ENCODE measurements at places on chromosomes 12 and 14.

- DNase-seq = no peak
Observed at GRCh38 chr12:98053202-98053601, 462.2 kb upstream of the TMPO start.

DNA sequence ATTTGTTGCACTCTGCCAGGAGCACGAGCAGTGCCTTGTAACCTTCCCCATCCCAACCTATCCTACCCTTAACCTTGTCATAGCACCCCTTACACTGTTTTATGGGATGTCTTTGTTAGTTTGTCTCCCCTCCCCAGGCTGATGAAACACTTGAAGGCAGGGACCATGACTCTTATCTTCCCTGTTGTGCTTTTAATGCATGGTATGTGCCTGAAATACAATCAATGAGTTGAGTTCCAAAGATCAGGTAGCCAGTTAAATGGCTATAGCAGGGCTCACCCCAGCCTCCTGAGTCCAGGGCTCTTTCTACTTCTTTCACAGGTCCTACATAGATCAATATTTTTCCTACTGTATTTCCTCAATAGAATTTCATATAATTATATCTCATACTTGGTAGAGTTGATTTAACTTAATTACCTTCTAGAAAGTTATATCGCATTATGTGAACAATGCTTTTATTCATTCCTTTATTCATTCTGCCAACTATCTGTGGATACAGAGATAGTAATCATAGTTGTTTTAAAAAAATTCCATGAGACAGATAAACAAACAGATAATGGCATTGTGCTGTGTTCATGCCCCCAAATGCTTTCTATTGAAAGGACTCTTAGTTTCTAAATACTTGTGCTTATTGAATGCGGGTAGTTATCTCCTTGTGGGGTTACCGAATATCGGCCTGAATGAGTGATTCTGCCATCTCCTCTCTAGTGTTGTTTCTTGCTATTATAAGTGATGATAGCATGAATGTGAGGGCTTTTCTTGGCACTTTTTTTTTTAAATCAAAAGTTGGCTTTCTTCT is 347.4 kb downstream of the NPAS3 start:
- DNase-seq = no peak

- DNase-seq = peak; percentile 18
Observed at GRCh38 chr12:45878630-45879255, 111.6 kb downstream of the SCAF11 start.

GRCh38 chr14:36667679-36668078 is 6.0 kb downstream of the PAX9 start:
- DNase-seq = no peak

DNA sequence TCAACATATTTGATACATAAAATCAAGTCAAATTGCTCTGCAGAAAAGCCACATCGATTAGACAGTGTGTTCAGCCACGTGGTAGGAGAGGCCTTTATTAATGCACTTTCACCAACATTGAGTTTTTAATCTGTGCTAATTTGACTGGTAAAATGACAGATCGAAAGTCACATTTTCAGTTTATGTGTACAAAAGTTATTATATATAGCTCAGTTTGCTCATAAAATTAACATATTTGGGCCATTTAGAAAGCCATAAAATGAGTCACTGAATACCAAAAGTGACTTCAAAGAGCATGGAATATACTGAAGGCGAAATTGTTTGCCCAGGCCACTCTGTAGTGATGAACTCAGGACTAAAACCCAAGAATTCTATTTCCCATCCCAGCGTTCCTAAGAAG is 26.0 kb downstream of the C12orf42 start:
- no peak for DNase-seq

GRCh38 chr14:98018628-98019027 is 1221.4 kb downstream of the VRK1 start:
- DNase-seq = no peak

GRCh38 chr14:72726444-72726843 is 167.5 kb downstream of the DPF3 start:
- DNase-seq = no peak

DNA sequence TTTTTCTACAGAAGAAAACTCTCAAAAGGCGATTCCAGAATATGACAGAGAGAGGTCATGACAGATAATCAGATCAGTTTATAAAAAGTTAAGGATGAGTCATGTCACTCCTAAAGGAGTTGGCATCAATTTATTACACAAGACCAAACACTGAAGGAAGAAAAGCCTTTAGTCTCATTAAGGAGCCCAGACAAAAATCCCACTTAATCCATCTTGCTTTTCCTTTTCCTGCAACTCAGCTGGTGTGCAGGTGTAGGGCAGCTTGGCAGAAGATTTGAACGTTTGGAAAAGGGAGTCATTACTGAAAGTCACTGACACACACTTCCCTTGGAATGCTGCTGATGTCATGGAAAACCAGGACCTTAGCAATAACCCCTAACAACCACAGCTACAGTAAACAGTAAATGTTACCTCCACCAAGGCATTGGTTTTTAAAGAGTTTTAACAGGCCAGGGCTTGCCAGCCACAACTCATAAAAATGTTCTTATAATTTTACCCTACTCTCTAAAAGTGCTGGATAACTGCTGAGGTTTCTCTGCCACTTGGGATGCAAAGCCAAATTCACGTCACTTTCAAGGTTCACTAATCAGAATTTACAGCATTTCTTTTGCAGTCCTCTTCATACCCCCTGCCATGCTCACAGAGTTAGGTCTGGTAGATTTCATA is 320.6 kb downstream of the RAD51B start:
- DNase-seq = peak; percentile 76

DNA sequence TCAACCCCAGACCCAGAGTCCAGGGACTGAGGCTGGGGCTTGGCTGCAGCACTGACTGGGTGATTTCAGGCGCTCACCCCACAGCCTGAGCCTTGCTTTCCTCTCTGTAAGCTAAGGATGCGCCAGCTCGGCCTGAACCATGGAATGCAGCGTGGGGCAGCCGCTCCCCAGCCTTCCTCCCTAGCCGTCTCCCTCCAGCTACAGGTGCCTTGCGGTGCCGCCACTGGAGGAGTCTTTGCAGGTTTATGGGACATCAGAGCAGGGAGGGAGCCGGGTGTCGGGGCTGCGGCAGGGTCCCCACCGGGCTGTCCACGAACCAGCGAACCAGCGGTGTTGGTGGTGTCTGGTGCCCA is 19.4 kb downstream of the PPP2R5C start:
- no peak for DNase-seq

DNA sequence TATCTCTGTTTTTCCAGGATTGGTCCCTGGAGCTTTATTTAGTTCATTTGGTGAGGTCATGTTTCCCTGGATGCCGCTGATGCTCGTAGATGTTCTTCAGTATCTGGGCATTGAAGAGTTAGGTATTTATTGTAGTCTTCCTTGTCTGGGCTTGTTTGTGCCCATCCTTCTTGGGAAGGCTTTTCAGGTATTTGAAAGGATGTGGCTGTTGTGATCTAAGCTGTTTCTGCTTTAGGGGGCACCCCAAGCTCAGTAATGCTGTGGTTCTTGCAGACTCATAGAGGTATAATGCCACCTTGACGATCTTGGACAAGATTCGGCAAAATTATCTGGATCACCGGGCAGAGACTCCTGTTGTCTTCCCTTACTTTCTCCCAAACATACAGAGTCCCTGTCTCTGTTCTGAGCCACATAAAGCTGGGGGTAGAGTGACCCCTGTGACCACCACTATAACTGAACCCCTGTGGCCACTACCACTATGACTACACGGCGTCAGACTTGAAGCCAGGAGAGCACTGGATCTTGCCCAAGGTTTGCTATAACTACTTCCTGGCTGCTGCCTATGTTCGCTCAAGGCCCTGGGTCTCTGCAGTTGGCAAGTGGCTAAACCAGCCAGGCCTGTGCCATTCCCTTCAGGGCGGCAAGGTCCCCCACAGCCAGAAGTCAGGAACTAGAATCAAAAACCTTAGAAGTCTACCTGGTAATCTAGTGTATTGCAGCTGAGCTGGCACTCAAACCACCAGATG is 40.9 kb downstream of the FGD4 start:
- no peak for DNase-seq

GRCh38 chr12:3750616-3751015 is 2.3 kb downstream of the CRACR2A start:
- no peak for DNase-seq

DNA sequence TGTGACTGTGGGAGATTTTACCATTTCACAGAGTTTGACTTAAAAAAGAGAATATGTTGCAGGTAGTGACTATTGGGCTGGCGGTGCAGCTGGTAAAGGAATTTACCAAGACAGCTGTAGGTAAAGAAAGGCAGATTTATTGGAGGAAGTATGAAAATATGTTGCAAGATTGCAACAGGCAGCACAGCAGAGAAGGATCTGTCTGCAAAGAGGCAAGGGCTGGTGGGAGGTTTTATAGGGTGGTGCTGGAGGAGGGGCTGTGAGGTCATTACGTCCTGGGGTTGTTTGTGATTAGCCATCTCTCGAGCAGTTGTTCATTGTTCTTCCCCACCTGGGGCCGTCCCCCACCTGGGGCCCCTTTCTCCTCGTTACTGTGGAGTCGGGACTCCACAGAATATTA is 62.1 kb downstream of the ACACB start:
- DNase-seq = no peak

DNA sequence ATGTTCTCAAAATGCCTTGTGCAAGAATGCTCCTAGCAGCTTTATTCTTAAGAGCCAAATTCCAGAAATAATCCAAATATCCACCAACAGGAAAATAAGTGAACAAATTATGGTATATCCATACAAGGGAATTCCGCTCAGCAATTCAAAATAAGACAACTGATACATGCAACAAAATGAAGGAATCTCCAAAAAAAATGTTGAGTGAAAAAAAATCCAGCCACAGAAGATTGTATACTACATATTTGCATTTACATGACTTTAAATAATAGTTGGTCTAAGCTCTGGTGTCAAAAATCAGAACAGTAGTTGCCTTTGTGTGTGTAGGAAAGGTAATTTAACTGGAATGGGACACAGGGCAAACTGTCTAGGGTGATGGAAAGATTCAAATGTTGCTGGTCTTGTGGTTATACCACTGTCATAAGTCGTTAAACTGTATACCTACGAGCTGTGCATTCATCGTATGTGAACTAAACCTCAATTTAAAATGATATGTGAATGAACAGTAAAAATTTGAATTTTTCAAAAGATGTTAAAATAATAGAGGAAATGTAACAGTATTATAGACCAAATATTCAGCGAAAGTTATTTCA is 3.2 kb downstream of the CD69 start:
- no peak for DNase-seq

DNA sequence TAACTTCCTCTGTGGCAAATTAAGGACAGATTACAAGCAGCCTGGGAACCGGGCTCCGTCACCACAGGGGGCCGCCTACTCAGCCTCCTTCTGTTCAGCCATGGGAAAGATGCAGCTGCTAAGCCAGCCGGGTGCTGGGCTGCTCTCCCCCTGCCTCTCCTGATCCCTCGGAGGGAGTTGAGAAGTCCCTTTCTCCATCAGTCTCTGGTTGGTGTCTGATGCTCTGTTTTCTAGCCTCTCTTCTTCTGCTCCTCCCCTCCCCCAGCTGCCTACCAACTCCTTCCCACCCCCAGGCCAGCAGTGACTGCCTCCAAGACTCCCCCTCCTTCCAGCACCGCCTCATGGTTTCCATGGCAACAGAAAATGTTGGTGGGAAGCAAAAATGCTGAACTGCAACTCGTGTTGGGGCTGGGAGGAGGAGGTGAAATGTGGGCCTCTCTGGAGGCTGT is 486.7 kb downstream of the APAF1 start:
- peak; percentile 17 for DNase-seq

DNA sequence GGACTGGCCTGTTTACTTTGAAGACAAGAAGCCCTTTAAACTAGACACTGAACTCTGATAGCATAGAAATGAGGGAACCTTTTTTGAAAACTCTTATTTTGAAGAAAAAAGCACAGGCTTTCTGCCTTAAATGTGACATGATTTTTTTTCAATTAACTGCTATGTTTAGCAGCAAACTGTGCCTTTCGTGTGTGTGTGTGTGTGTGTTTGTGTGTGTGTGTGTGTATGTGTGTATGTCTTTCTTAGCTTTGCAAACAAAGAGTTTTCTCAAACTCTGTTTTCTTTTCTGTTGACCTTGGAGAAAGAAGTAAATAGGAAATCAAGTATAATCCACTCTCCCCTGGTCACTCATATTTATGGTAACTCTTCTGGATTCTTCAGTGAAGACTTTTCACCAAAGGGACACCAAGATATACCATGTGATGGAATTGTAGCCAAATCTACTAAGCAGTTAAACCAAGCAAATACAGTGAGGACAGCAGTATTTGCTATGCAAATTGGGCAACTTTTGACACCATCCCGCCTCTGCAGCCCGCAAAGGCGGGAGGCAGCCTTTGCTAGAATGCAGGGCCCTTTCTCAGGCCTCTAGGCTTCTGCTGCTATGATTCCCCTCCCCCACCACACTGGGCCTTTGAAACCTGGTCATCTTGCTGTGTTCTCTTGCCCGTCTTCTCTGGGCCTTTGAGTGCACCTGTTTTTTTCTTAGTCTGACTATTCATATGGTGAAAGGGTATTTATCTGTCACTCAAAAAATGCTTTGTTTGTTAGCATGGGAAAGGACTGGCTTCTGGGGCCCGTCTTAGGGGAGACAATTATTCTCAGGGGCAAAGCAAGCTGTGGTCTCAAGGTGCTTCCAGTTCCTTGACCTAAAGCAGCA is 107.9 kb downstream of the MYRFL start:
- no peak for DNase-seq

DNA sequence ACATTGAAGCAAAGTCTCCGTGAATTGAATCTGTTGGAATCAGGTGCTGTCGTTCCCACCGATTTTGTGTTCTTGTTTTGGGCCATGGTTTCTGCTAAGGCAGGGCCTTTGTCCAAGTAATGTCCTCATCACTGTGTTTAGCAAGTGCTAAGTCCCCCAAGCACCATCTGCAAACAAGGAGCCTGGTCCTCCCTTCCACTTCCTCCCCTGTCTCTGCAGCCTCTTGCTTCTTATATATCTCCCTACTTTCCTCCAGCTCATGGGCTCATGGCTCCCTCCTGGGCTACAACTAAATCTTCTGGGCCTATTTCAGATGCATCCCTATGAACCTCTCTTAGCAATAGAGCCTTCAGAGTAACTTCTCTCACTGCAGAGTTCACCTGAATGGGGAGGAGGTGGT is 25.8 kb upstream of the CMKLR1 start:
- no peak for DNase-seq

DNA sequence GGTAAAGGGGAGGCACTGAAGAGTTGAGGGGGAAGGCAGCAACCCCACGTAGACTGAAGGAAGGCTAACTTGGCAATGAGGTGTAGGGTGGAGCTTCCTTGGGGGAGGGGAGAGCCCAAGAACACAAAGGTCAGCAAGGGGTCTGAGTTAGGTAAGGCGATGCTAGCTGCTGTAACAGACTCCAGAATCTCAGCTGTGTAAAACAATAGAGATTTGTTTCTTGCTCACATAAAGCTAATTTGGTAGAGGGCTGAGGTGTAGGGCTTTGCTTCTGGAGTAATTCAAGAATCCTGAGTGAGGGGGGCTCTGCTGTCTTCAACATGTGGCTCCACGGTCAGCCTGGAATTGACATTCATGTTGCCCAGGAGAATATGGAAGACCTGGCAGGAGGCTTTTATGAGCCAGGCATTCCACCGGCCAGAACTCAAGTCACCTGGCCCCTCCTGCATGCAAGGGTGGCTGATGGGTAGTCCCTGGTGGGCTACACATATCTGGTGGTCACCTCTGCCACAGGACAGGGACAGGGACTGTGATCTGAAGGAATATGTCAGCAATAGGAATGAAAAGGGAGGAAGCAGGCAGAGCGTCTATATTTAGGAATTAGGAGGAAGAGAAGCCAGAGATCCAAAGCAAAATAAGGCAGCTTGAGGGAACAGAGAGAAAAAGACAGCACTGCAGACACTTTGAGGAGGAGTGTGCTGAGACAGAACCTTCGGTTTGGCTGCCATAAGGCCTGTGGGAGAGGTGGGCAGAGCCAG is 153.7 kb downstream of the ZFP36L1 start:
- DNase-seq = no peak
